ENCODE measurements at places on chromosomes 11 and 22. TPM values are rescaled to one million over a fixed set of nuclear protein-coding genes. Genes with fewer than 3 reads are reported as not detected.

Gene SHANK2
- not detected for total RNA-seq

Gene CRYBB3
- not detected for total RNA-seq

DNA sequence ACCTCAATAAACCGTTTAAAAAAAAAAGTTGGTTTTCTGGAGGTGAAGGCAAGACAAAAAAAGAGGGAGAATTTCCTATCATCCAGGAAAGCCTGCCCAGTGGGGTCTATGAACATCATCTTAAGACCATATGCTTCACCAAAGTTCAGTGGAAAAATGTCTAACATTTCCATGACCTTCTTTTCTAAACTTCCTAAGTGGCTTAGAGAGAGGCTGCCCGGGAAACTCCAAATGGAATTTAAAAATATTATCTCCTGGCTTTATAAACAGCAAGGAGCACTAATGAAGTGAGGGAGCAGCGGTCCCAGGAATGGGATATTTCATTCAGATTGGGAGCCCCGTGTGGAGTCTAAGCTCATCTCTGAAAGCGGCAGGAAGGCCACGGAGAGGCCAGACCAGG is 46.9 kb downstream of the ETS1 start:
- no peak overlapping the region for H3K27ac ChIP-seq
- H3K27me3 ChIP-seq = no peaks in the 10 kb centered on the region
- H3K36me3 ChIP-seq = no peaks in the 10 kb centered on the region
- no peak for DNase-seq
- H3K4me3 ChIP-seq = no peak overlapping the region
- peaks cover 10% of the 10 kb centered on the region for H3K4me1 ChIP-seq

Gene CTSW
- 0.32 TPM for total RNA-seq

DNA sequence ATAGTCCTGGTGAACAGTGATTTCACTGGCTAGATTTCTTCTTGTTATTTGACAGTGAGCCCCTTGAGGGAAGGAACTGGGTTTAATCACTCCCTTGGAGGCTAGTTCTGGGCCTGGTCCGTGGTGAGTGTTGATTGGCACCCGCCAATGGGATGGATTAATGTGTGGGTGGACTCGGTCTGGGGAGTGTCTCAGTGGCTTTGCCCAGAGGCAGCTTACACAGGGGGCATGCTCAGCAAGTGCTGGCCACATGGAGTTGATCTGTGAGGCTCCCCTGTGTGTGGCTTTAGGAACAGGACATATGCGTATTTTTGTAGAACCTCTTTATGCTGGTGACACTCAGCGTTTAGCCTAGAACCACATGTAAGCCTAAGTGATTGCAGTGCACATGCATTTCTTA is 106.9 kb downstream of the TBC1D22A start:
- no peaks in the 10 kb centered on the region for H3K36me3 ChIP-seq
- H3K4me1 ChIP-seq = no peaks in the 10 kb centered on the region
- no peaks in the 10 kb centered on the region for H3K27me3 ChIP-seq
- H3K27ac ChIP-seq = no peak overlapping the region
- no peak for DNase-seq
- H3K4me3 ChIP-seq = no peak overlapping the region

- DNase-seq = no peak
- no peak overlapping the region for H3K4me3 ChIP-seq
- H3K27ac ChIP-seq = no peak overlapping the region
- no peaks in the 10 kb centered on the region for H3K4me1 ChIP-seq
- no peaks in the 10 kb centered on the region for H3K36me3 ChIP-seq
These were observed 549.3 kb upstream of the CCDC90B start for GRCh38 chr11:83835423-83835822.

GRCh38 chr11:45143494-45143893 is 2.9 kb upstream of the PRDM11 start:
- DNase-seq = no peak
- H3K36me3 ChIP-seq = no peaks in the 10 kb centered on the region
- no peaks in the 10 kb centered on the region for H3K27me3 ChIP-seq
- no peak overlapping the region for H3K4me3 ChIP-seq
- H3K4me1 ChIP-seq = peaks cover 16% of the 10 kb centered on the region

DNA sequence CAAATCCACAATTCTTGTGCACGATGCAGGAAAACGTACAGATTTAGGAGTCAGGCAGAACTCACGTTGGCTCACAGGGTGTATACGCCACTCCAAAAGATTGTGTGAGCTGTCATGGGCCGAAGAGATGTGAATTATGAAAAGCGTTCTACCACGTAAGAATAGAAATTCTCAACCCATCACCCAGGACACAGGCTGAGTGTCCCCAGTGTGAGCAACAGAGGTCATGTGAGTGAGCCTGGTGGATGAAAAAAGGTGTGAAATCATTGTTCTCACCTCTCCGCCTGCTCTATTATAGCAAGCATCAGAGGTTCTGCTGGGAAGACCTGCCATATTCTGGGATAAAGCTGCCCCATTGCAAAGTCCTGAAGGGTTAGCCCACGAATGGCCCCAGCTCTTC is 235.0 kb downstream of the MN1 start:
- H3K27ac ChIP-seq = no peak overlapping the region
- H3K27me3 ChIP-seq = no peaks in the 10 kb centered on the region
- no peaks in the 10 kb centered on the region for H3K36me3 ChIP-seq
- H3K4me1 ChIP-seq = no peaks in the 10 kb centered on the region
- H3K4me3 ChIP-seq = no peak overlapping the region

Gene RGL4
- not detected for total RNA-seq

GRCh38 chr11:125398994-125399640 is 96.9 kb downstream of the FEZ1 start:
- peaks cover 36% of the 10 kb centered on the region for H3K4me1 ChIP-seq
- DNase-seq = no peak
- no peak overlapping the region for H3K4me3 ChIP-seq

Gene SVIP
- total RNA-seq = 14.7 TPM

- DNase-seq = no peak
- peaks cover 27% of the 10 kb centered on the region for H3K4me1 ChIP-seq
- no peak overlapping the region for H3K4me3 ChIP-seq
- H3K27ac ChIP-seq = no peak overlapping the region
These were observed 107.7 kb upstream of the CLMP start for GRCh38 chr11:123302751-123303195.

Measured in gastrocnemius medialis (tissue), 4 donors.